ENCODE measurements at places on chromosomes 16 and 17.

GRCh38 chr17:81018044-81018802 lies 16.7 kb upstream of the BAIAP2 start:
- DNase-seq: no peak

GRCh38 chr16:30075503-30076275 lies at the start of gene PPP4C:
Gene PPP4C (plus strand): TSS chr16:30075994. CDS start chr16:30076378, 384 bp downstream.
- peak; percentile 50 for DNase-seq

DNA sequence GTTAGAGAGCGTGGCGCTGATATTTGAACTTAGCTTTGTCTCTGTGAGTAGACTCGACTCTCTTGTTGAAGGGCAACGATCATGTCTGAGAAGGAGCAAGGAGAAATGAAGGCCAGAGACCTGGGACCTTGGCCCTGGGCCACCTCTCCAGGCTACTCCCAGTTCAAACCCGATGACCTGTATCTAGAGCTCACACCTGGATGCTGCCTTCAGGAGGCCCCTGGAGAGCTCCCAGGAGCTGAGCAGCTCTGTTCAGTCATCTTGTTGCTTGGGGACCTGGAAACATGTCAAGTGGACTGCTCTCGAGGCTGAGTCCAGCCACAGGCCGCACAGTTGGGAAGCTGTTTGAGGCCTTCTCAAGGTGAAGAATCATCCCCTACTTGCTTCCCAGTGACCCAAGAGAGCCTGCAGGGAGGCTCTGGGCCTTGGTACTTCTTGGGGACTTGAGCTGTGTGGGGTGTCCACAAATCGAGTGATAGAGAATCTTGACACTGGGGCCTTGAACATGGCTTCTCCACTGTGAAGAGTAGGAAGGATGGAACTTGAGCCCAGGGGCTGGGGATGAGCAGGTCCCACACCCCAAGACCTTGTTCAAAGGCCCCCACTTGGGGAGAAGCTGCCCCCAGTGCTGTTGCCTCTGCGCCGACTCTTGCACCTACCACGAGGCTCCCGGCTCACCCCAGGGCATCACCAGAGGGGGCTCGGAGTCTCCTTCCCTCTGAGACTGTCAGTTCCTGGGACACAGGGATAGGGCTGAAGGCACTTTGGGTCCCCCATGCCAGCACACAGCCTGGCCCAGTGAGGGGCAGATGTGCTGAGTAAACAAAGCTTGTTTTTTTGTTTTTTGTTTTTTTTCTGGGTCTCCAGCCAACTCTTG lies 112.1 kb downstream of the IRX5 start:
- no peak for DNase-seq

GRCh38 chr16:67517155-67517445 lies 11.5 kb upstream of the RIPOR1 start:
- DNase-seq: no peak

GRCh38 chr16:69939821-69940585 lies 11.1 kb upstream of the CLEC18A start:
- DNase-seq: no peak
